ENCODE measurements at places on chromosomes 11 and 22.

DNA sequence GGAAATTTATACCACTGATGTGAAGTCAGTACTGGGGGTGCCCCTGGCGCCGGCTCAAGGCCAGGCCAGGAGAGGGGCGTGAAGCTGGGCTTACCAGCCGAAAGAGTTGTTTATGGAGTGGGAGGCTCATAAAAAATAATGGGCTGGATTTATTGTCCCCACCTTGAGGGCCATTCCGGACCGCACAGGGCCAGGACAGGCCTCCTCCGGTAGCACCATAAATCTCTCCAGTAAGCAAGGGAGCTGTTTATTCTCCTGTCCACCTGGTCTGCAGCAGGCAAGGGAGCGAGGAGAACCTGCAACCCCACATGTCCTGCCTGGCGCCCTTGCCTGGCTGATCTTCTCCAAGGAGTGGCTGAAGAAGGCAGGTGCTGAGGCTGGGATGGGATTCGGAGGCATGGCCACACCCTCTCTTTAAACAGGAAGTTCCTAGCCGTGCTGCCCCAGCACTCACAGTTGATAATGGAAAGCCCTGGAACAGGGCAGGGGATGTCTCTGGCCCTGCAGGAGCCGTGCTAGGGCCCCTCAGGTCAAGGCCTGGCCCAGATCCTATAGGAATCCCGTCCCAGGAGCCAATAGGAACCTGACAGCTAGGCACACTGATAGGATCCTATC, 65.1 kb downstream of the SCUBE1 start:
- DNase-seq = no peak

- DNase-seq = no peak
These were observed 6.6 kb upstream of the CDC42BPG start for GRCh38 chr11:64850979-64851567.

DNA sequence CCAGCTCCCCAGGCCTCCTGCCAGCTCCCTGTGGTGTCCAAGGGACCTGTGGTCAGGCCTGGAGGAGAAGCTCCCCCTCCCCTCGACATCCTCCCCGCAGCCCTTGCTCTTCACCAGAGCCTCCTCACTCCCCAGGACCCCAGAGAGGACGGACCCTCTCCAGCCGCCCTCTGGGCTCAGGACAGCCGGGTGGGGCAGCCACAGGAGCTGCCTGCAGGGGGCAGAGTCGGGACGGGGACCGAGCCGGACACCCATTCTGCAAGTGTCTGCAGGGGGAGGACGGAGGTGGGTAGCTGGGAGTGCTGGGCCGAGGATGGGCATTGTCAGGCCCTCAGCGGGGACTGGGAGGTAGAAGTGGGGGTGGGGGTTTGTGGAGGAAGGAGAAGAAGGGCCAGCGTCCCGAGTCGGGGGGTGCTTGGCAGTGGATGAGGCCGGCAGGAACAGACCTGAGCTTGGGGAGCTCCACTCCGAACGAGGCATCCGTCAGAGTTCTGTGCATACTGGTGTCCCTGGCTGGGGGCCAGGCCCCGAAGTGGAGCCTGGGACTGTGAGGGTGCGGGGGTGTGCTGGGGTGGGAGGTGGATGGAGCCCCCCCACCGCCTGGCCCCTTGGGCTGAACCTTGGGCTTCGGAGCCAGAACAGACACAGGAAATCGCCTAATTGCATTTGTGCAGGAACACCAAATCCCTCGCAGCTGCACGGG, 15.2 kb downstream of the PRR33 start:
- no peak for DNase-seq

GRCh38 chr11:71158936-71159335, 93.4 kb downstream of the SHANK2 start:
- DNase-seq = no peak

GRCh38 chr22:40199223-40199622, 21.5 kb downstream of the TNRC6B start:
- DNase-seq = no peak

DNA sequence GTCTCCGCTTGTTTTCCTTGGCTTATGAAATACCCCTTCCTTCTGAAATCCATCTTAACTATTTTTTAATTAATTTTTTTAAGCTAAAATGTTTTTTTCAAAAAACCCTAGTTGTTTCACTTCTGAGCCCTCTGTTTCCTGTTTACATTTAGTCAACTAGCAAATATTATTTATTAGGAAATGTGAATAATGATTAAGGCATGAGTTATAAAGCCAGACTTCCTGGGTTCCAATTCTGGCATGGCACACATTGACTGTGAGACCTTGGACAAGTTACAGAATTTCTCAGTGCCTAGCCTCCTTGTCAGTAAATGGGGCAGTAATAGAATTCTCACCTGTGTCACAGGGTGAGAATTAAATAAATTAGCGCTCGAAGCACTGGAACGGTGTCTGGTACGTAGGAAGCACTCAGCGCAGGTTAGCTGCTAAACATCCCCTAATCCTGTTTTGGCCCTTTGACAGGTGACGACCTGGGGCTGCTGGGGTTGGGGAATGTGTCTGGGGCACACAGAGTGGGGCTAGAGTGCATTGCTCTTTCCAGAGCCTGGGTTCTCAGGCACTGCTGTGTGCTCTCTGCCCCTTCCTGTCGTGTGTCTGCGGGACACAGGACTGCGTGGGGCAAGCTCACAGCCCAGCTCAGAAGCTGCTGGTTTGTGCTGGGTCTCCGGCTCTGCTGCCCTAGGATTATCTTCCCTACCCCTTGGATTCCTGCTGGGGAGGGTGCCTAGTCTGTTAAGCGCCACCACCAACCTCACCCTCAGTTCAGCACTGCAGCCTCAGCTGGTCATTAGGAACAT, 13.1 kb downstream of the PANX1 start:
- no peak for DNase-seq
